ENCODE measurements at places on chromosomes 4 and X.
A peak's percentile ranks its signal among the peaks of the same experiment; 100 is the strongest.

DNA sequence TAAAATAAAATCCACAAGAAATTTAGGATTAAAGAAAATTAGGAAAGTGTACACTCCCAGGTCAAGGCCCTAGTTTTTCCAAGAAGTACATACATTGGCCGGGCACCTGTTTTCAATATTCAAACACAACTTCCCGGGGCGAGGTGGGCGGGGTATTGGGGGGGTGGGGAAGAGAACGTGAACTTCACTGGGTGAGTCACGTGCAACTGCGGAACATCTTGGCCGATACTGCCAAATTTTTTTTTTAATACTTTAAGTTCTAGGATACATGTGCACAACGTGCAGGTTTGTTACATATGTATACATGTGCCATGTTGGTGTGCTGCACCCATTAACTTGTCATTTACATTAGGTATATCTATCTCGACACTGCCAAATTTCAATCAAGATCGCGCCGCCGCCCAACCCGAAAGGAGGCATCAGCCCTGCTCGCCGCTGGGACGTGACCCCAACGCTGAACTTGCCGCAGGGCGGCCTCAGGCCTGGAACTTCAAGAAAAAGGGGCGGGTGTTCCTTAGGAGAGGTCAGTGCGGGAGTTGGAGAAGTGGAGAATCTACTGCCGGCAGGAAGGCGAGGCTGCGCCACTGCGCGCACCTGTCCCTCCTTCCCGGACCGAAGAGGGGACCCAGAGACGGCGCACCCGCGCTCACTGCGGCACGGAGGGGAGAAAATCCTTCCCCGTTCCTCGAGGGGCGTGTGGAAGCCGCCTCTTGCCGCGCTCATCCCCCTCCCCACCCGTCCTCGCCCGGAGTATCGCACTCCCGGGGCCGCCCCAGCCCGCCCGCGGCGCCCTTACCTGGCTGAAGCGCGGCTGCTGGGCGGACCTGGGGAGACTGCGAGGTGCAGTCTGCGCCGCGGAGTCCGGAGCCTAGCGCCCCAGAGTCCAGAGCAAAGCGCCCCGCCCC is at the start of gene TEC:
TEC (minus strand) TSS at position 883 of the 905 bp plus-strand sequence. CDS start 41,224 bp downstream, outside the sequence.
- peak; percentile 51 for DNase-seq

DNA sequence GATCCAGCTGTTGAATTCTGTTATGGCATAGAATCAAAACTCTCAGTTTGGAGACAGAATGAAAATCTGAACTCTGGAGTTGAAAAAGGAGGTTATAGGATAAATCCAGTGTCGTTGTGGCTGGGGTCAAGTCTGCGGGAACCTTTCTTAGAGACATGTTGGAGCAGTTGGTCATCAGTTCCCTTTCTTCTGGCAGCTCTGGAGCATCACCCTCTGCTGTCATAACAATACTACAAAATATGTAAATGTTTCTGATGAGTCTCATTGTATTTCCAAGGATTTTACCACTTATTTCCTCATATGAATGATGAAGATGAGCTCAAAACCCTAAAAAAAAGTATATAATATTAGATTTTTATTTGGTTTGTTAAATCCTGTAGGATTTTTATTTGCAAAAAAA is 7.5 kb downstream of the TLR10 start:
- DNase-seq = no peak

- no peak for DNase-seq
Measured at GRCh38 chr4:1049591-1049905, 38.1 kb downstream of the FGFRL1 start.

DNA sequence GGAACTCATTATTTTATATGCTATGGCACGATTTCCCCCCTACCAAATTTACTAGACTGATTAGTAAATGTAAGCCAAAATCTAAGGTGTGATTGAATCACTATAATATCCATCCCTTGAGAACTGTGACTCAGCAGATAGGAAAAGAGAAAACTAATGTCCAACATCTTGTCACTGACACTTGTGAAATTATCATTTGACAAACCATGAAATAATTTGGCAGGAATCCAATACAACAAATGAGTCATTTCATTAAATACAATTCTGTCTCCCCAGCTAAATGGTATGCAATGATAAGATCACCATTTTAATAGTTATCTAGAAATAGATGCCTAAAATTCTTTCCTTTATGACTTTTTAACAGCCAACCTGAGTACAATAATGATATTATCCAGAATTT is 462.3 kb downstream of the DMD start:
- DNase-seq = no peak

DNA sequence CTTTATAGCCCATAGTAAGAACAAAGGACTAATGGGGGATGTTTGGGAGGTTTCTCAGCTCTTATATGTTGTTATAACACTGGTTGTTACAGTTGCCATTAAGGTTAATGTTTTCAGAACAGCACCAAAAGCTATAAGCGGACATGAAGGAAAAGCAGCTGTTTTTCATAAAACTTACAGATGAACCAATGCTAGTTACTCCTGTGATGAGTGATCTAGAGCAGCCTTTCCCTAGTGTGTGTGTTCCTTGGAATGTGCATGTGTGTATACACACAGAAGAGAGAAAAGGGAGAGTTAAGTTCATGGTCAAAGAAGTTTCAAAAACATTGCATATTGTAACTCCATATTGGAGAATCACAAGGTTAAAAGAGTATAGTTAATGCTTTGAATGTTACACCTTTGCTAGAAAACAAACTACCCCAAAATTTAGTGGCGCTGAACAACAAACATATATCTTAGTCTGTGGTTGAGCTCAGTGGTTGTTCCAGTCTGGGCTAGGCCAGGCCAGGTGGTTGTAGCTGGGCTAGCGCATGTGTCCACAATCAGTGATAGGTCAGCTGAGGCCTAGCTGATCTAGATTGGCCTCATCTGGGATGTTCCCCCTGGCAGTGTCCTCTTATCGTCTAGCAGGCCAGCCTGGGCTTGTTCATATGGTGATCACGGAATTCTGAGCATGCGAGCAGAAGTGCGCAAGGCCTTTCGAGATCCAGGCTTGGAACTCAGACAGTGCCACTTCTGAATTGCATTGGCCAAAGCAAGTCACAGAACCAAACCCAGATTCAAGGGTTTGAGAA is 151.0 kb downstream of the NHS start:
- DNase-seq = no peak

DNA sequence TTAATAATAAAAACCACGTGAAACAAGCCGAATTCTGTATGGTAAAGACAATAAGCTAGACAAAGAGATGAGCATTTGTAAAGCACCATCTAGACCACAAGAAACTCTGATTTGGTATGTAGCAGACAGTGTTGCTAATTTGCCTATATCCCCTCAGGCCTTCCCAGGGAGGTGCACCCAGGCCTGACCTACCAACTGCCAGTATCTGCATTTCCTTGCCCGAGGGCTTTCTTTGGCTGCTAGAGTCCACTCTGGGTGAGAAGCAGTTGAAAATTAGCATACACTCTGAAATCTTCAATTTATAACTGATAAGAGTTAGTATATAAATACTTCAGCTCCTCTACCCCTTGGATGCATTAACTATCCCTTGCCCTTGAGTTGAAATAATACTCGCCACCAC is 37.4 kb upstream of the IL1RAPL1 start:
- DNase-seq = no peak

DNA sequence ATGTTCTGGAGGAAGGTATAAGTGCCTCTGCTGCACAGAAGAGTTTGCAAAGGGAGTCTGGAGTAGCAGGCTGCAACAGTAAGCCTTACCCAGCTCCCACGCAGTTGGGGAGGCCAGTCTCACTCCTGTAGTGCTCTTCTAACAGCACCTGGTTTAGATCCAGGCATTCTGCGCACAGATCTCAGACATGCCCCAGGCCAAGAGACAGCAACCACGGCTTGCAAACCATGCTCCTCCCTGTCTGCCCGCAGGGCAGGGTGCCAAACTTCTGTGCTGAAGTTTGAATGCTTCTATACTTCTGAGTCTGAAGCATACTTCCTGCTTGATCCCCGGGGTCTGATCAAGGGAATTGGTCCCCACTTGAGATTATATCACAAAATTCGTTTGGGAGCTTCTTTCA is 106.3 kb downstream of the LINC00632 start:
- peak; percentile 47 for DNase-seq

- no peak for DNase-seq
Measured at GRCh38 chr4:20809812-20810211, 109.6 kb downstream of the PACRGL start.

GRCh38 chr4:108047199-108047598 is 57.5 kb downstream of the HADH start:
- DNase-seq = no peak

- DNase-seq = no peak
Measured at GRCh38 chrX:50635817-50636365, 165.3 kb upstream of the DGKK start.

DNA sequence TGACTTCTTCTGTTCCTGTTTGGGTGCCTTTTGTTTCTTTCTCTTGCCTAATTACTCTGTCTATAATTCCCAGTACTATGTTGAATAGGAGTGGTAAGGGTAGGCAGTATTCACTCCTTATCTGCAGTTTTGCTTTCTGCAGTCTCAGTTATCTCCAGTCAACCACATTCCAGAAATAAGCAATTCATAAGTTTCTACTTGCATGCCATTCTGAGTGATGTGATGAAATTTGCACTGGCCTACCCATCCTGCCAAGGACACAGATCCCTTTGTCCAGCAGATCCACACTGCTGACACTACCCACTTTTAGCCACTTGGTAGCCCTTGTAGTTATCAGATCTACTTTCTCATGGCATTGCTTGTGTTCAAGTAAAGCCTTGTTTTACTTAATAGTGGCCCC is 971.6 kb upstream of the INTU start:
- DNase-seq = no peak

DNA sequence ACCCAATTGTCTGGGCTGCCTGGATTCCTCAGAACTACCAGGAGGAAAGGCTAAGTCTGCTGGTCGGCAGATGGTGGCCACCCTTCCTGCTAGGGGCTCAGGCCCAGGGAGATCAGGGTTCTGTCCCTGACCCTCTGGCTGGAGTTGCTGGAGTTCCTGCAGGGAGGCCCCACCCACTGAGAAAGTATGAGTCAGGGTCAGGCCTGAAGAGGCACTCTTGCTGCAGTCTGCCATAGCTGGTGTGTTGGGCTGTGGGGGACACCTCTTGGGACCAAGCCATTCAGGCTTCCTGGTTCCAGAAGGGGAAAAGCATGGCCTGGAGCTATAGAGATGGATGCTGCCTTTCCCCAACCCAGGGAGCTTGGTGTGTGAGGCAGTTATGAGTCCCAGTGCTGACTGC is 40.4 kb upstream of the PCDH18 start:
- DNase-seq = no peak

DNA sequence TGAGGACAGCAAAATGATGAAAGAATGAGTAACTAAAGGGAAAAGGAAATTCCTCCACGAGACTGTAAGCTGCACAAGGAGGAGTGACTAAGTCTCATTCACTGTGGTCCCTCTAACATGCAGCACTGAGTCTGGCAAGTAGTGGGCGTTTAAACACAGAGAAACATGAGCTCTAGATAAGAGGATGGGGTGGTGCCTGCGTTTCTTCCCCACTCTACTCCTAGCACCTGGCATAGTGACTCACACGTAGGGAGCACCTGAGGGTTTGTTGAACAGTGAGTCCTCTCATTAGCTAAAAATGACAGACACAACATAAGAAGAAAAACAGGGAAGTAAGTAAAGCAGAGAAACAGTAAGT is 105.8 kb upstream of the CBR4 start:
- no peak for DNase-seq

- DNase-seq = peak; percentile 55
Measured at GRCh38 chr4:6909970-6910339, 329 bp downstream of the TBC1D14 start.

DNA sequence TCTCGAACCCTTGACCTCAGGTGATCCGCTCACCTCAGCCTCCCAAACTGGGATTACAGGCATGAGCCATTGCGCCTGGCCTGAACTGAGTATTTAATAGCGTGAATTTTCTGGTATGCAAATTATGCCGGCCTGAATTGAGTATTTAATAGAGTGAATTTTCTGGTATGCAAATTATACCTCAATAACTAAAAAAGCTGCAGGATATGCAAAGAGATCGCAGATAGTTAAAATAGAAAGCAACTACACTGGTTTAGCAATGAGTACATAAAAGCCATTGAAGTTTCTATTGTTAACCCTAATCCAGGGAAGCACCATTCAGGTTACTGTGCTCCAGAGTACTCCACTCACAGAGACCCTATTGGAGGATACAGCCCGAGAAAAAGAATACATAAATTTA is 22.8 kb downstream of the FBXW7 start:
- no peak for DNase-seq

DNA sequence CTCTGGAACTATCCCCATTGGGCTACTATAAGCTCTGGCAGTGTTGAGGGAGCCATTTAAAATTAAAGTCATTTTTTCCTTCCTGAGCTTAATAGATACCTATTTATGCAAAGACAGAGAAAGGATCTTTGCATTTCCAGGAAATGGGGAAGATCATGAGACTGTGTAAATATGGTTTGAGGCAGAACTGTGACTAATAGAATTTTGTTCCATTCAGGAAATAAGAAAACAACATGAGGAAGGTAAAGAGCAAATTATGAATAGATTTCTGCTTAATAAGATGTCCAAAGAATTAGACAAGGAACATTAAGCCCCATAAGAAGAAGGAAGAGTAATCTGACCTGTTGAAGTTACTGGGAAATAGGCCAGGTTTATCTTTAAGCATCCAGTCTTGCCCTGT is 17.8 kb upstream of the TBC1D19 start:
- no peak for DNase-seq

GRCh38 chr4:31390849-31391248 is 670.7 kb downstream of the PCDH7 start:
- no peak for DNase-seq

- DNase-seq = no peak
Measured at GRCh38 chr4:146389561-146389960, 132.2 kb downstream of the SLC10A7 start.

DNA sequence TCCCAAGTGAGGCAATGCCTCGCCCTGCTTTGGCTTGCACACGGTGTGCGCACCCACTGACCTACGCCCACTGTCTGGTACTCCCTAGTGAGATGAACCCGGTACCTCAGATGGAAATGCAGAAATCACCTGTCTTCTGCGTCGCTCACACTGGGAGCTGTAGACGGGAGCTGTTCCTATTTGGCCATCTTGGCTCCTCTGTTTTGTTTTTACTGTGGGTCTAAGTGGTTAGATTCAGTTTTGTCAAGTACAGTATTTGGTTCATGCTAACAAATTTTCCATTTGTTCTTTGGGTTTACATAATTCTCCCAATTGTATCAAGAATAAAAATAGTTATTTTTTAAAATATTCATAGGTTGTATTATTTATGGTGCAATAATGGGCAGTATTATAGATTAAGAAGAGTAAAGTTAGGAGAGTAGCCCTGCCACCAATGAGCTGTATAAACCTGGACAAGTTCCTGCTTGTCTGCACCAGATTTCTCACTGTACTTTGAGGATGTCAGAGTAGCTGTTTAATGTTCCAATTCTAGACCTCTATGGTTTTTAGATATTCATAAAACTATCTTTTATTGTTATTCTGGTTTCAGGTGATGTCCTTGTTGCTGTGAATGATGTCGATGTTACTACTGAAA is 23.4 kb downstream of the INTU start:
- no peak for DNase-seq

DNA sequence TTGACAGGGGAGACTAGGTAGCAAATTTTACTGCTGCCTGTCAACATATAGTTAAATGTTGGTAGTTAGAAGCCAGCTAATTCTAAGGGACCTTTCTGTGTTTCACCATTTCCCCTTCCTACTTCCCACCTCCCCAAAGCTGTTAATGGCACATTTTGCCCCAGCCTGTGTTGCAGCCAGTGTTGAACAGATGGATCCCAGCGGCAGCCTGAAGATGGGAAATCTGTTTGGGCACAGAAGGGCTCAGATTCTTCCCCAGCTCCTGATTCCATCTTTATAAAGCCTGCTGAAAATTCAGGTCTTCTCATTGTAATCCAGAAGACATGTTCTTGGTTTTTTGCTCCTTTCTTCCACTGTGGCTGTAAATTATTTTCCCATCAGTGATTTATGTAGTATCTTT is 89.0 kb downstream of the SPRY1 start:
- DNase-seq = no peak

Measured in right forelimb (tissue), 1 donor.